ENCODE measurements at places on chromosomes 16 and 17. TPM values are rescaled to one million over a fixed set of nuclear protein-coding genes. Genes with fewer than 3 reads are reported as not detected.

The MPP3 gene
- polyA plus RNA-seq = 9.8 TPM

The ACSM2A gene
- polyA plus RNA-seq = 0.87 TPM

The RAB11FIP4 gene
- polyA plus RNA-seq = 6.9 TPM

The MILR1 gene
- polyA plus RNA-seq = 3.2 TPM

The PRRT2 gene
- 12.8 TPM for polyA plus RNA-seq

The MAPT gene
- polyA plus RNA-seq = 4.6 TPM

The ZFHX3 gene
- 20.7 TPM for polyA plus RNA-seq

The SLC5A10 gene
- 0.43 TPM for polyA plus RNA-seq

DNA sequence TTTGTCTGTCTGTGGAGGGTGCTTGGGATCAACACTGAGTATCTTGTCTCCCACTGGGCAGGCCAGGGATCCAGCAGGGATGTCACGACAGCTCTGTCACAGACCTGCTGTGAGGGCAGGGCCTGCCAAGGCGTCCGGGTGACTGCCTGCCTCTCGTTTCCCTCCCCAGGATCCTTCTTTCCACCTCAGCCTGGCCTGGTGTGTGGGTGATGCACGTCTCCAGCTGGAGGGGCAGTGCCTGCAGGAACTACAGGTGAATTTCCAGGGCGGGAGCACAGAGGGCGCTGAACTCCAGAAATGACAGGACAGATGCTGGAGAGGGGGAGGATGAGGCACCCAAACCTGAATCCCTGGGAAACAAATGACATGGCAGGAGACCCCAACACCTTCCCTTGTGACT, 6.8 kb upstream of the MMP15 start:
- no peak for DNase-seq

- no peak for DNase-seq
These were observed 9.5 kb upstream of the DHRS13 start for GRCh38 chr17:28912281-28912937.

GRCh38 chr16:51306116-51306515, 155.0 kb upstream of the SALL1 start:
- no peak for DNase-seq

DNA sequence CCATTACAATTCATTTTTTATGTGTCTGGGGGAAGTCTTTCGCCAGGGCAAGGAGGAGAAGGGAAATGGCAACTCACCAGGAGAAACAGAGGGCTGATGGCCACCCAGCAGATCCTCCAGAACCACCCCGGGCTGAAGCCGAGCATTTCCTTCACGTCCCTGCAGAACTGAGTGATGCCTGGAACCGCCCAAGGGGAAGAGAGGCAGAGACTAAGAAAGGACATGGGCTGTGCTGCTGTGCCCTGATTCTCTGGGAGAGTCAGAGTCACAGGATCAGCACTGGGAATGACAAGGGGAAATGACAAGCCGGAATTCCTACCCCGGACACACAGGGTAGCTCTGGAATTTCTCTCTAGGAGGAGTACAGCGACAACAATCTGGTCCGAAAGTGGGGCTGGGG, 27.8 kb downstream of the SLC6A4 start:
- DNase-seq = no peak

DNA sequence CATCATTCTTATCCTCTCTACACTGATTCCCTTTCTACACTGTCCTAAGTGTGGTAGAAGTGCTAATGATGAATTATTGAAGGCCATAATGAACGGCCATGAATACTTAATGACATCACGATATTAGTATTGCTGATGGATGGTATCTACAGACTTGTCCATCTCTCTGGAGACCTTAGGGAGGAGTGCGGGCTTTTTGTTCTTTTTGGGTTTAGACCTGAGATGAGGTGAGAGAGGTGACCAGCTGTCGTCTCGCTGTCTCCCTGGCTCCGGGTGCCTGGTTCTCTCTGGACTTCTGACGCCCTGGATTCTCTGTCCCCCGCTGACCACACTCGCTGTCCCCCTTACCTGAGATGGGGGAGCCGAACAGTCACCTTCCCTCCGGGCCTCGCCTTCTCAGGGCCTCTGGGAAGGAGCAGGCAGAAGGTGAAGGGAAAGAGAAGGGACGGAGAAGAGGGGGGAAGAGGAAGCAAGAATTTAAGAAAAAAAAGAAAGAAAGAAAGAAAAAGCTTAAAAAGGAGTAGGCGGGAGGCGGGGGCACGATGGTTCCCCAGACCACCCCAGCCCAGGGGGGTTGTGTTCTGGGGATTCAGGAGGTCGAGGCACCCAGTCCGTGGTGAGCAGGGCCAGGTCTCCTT, 17.1 kb downstream of the SGCA start:
- DNase-seq = no peak

DNA sequence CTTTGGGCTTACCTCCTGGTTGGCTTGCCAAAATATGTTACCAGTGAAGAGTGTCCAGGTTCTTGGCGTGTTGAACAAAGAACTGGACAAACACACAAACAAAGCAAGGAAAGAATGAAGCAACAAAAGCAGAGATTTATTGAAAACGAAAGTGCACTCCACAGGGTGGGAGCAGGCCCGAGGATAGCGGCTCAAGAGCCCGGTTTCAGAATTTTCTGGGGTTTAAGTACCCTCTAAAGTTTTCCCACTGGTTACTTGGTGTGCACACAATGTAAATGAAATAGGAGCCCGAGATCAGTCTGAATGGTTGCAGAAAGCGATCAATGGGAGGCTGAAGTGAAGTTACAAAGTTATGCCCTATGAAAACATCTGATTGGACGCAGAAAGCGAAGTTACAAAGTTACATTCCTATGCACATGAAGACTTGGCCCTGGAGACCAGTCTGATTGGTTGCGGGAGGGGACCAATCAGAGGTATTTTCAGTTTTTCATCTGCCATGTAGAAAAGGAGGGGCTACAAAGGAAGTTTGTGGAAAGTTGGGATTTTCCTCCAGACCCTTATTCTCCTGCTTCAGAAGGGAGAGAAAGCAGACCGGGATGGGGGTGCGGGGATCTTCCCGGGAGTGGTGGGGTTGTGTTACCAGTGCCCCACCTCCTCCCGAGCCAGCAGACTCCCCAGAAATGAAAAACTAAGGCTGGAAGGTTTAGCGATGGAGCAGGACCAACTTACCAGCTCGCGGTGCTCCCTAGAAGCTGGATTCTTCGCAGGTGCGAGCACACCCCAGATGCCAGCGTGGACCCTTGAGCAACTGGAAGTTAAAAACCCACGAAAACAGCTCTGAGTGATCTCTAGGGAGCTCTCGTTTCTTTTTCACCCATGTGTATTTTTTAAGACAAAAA, at the start of gene SLFN12:
Gene SLFN12, minus strand, starts transcription at position 325 of the 899 bp plus-strand sequence. CDS start 9,472 bp downstream, outside the sequence.
- peak; percentile 87 for DNase-seq

DNA sequence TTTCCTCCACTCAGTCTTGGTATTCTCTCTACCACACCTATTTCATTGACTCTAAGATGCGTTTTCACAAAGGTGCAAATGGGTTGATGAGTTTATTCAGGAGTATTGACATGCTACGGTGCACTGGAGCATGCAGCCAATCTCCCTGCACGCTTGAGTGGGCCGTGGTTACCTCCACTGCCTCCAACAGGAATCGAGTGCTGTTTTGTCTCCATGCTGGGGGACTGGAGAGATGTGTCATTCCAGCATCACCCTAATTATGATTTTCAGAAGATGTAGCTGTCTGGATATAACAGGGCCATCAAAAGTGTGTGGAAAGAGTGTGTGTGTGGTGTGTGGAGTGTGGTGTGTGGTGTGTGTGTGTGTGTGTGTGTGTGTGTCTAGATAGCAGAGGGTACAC, 351.6 kb upstream of the ZFHX3 start:
- no peak for DNase-seq

GRCh38 chr17:75250009-75250471, 11.4 kb downstream of the GGA3 start:
- DNase-seq = no peak

DNA sequence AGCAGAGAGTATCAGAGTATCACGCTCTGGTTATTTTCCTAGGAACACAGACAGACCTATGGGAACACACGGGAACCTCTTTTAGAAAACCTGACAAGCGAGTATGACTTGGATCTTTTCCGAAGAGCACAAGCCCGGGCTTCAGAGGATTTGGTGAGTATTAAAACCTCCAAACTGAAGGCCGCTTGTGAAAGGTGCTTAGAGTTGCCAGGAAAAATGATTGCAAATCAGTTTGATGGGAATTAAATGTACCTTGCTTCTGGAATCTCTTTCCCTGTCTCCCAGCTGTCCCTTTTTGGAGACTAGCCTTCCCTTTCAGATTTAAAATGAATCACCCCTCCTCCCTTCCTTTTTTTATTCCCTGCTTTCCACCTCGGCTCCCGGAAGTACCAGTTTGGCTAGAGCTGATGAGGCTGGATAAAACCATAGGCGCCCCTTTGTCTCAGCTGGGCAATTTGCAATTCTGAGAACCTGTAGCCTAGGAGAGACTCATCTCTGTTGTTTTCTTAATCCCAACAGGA, 27.3 kb downstream of the KAT7 start:
- DNase-seq = no peak

DNA sequence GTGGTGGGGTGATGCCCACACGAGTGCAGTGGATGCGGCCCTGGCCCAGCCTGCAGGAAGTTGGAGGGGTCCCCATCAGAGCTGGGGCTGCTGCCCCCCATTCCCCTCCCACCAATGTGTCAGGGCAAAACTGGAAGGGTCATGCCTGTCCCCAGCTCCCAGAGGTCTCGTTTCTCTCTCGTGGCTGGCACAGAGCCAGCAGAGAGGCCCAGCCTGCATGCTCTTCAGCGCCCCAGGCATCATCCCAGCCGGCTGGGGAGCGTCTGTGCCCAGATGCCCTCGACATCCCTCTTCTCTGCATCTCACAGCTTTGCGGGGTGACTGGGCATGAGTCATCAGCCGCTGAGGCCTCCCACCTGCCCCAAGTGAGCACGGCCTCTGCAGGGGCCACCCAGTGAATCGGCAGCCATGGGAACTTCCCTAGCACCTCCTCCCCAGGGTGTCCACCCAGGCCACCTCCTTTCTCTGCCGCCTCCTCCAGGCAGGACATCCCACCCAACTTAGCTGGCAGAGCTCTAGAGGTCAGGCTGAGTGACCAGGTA, 9.8 kb upstream of the CSNK1D start:
- no peak for DNase-seq

GRCh38 chr17:6498901-6499540, 54.8 kb downstream of the PIMREG start:
- no peak for DNase-seq

GRCh38 chr16:4140652-4141051, 24.4 kb upstream of the ADCY9 start:
- no peak for DNase-seq

- peak; percentile 85 for DNase-seq
These were observed at the start of gene PITPNC1 for GRCh38 chr17:67376737-67377487. Gene PITPNC1 (plus strand): TSS chr17:67377281.

DNA sequence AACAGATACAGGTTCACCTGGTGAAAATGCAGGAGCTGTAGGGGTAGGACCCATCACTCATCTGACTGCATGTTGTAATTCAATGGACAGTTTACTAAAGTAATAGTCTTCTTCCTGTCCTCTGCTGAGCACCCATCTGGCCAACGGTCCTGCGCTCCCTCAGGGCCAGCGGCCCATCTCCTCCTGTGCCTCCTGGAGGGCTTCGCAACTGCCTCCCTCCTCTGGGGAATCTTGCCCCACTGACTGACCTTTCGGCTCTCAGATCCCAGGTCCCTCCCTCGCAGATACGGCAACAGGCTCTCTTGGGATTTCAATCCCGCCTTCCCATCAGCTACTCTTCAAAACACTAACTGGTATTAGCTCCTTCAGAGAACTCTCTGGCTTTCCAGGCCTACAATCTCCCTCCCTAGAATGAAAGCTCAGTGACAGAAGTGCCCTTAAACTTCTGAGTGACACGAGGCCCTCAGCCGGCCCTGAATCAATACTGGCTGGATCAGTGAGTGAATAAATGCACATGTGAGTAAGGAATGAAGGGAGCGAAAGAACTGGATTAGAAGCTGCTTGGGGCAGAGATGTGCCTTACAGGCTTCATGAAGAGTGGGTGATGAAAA, 1.3 kb downstream of the PEMT start:
- DNase-seq = no peak

DNA sequence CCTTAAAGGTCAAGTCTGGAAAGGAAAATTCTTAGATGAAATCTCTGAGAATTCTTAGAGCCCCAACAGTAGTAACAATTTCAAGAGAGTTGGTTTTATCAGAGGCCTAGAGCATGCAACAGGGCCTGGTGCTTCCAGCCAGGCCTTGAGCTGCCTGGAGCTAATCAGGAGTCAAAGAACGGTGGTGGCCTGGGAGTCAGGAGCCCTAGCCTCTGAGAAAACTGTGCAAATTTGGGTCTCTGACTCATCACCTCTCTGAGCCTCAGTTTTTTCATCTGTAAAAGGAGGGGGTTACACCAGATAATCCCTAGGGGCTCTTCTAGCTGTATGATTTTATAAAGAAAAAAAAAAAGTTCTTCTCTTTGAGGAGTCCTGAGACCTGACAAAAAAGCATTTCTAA, 227.3 kb upstream of the RPL38 start:
- no peak for DNase-seq

GRCh38 chr17:74151551-74152315, 51.7 kb upstream of the RPL38 start:
- no peak for DNase-seq

DNA sequence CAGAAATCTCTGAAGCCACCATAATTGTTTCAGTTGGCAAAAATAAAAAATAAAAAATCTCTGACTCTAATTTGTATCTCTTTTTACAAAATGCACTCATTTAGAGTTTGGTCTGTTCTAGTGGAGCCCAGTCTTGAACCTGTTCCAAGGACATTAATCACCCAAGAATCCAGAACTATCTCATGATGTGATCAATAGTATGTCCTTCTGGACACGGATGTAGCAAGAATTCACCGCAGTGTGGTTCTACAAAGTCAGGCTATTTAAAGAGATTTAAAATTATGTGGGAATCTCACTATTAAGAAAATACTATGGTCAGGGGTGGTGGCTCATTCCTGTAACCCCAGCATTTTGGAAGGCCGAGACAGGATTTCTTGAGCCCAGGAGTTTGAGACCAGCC, 21.8 kb upstream of the ANKFN1 start:
- DNase-seq = no peak

Measured in right lung (tissue), 10 donors.